SK-N-MC (cell line): ENCODE measurements at places on chromosomes 6 and 20.

DNA sequence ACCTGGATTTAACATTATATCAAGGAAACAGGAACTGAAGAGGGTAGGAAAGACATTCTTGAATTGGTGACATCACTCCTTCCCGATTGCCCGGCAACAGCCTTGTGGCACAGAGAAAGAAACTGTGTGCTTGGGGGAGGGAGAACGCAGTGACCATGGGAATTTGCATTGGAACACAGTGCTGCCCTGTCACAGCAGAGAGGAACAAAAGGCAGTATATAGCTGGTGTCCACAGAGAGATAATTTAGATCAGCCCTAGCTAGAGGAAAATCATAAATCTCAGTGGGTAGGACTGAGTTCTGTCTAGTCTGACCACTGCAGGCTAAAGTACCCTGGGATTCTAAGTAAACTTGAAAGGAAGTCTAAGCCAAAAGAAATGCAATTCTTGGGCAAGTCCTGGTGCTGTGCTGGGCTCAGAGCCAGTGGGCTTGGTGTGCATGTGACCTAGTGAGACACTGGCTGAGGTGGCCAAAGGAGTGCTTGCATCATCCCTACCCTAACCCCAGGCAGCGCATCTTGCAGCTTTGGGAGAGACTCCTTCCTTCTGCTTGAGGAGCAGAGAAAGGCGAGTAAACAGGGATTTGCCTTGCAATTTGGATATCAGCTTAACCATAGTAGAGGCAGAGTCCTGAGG lies 697.6 kb downstream of the HACE1 start:
- DNase-seq = no peak

GRCh38 chr20:42281801-42282200 lies 663.6 kb upstream of the CHD6 start:
- no peak for DNase-seq

DNA sequence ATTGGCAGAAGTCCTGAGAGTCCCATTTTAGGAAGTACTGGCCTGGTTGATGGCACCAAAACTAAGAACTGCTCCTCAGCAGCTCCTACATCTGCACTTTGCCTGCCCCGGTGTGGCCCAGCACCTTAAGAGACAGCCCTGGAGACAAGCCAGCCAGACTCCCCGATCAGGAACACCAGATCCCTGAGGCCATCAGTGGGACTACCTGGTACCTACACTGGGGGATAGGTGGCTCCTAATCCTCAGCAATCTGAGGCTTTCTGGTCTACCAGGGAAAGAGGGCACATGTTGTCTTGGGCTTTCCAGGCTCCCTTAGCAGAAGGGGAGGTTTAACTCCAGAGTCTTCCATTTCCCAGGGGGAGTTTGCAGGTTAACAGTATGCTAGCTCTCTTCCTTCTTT lies at the start of gene WFDC6:
Gene WFDC6 (minus strand): TSS at position 101 of the 400 bp plus-strand sequence. CDS start 75 bp downstream, at position 26.
- no peak for DNase-seq

- DNase-seq = peak; percentile 10
Measured at GRCh38 chr6:95133578-95133977, 443.8 kb upstream of the MANEA start.

- no peak for DNase-seq
Measured at GRCh38 chr20:19071446-19071725, 141.1 kb upstream of the SLC24A3 start.

GRCh38 chr6:11380549-11380948 lies 148.1 kb upstream of the NEDD9 start:
- no peak for DNase-seq

- DNase-seq = no peak
Measured at GRCh38 chr6:158545043-158545966, 14.6 kb upstream of the TMEM181 start.

GRCh38 chr6:93794166-93794565 lies 374.8 kb upstream of the EPHA7 start:
- DNase-seq = no peak

DNA sequence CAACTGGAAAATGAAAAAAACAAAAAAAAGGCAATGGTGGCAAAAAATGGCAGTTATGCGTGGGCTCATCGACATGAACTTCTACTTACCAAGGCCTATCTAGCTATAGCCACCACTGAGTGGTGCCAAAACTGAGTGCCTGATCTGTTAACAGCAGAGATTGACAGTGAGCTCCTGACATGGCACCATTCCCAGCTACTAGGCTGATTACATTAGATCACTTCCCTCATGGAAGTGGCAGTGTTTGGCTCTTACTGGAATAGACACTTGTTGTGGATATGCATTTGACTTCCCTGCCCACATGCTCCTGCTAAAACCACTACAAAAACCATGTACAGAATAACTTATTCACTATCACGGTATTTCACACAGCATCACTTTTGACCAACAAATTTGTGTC lies 216.1 kb upstream of the SGK1 start:
- DNase-seq = no peak

- DNase-seq = no peak
Measured at GRCh38 chr20:25672659-25673235, 23.9 kb downstream of the ZNF337 start.

- no peak for DNase-seq
Measured at GRCh38 chr6:35569011-35569461, 56.3 kb upstream of the TULP1 start.

- DNase-seq = no peak
Measured at GRCh38 chr20:61940976-61941720, 124.5 kb downstream of the TAF4 start.

- DNase-seq = no peak
Measured at GRCh38 chr6:89692256-89692655, 53.7 kb upstream of the LYRM2 start.

DNA sequence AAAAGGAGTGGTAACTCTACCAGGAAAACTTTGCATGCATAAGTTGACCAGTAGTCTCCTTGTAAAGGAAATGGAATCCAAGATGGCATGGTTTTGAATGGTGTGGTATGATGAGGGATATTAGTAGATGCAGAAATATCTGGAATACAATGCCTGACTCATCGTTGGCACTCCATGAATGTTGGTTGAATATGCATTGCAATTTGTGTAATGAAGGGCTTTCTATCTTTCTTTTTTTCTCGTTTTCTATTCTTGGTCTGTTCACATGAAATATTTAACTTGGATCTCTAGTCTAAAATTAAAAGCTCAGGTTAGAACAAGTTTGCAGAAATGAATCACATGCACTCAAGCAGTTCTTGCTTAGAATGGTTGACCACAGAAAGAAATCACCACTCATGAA lies 277.3 kb upstream of the PRND start:
- no peak for DNase-seq

DNA sequence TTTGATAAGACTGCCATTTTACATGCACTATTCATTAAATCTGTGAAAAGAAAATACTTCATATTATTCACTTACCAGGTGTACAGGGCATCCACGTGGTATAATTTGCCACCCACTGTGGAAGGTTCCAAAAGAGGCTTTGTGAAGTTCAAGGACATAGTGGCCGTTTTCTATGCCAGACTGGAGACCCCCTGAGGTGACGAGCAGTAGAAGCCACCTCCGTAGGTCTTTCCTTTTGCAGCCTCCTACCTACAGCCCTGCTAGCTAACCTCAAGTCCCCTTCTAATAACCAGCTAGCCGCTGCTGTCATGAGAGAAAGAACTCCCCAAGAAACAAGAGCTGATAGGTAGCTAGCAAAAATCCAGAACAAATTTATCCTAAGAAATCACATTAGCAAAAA lies 110.5 kb downstream of the ARHGAP18 start:
- DNase-seq = no peak

DNA sequence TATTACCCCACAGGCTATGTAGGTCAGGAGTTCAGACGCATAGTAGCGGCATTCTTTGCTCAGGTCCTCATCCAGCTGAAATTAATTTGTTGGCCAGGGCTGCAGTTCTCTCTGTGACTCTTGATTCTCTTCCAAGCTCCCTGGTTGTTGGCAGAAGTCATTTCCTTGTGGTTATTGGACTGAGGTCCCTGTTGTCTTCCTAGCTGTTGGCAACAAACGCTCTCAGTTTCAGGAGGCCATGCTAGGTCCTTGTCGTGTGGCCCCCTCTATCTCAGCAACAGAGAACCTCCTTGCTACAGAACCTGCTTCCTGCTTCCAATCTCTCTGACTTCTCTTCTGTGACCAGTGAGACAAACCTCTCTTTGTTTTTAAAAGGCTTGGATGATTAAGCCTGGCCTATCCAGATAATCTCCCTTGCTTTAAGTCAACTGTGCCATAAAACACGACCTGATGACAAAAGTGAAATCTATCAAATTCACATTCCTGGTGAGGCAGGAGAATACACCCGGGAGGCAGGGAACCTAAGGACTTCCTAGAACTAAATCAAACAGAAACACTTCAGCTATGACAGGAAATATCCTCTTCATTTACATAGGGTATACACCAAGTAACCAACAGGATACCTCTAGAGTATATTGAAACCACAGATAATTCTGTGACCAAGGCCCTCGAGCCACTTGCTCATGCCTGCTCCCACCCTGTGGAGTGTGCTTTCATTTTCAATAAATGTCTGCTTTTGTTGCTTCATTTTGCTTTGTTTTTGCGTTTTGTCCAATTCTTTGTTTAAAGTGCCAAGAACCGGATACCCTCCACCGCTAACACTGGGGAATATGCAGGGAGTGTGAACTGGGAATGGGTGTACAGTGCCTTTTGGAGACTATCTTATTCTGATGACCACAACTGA lies 196.0 kb downstream of the BTBD3 start:
- no peak for DNase-seq

DNA sequence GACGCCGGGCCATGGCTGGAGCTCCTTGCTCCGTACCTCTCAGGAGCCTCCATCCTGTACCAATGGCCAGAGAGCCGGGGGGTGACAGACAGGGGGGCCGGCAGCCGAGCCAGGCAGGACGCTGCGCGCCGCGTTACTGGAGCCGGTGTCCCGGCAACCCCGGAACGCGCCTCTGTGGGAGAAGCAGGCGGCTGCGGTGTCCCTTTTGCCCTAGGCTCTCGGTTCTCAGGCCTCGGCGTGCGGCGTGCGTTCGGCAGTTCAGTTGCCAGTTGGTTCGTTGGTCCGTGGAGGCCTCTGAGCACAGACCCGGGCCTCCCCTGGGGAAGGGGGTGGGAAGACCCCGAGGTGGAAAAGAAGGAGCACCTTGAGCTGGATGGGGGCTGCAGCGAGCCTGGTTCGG lies at the start of gene SPATS1:
Gene SPATS1 (plus strand): TSS at position 162 of the 400 bp plus-strand sequence. CDS start 446 bp downstream, outside the sequence.
- DNase-seq = no peak

DNA sequence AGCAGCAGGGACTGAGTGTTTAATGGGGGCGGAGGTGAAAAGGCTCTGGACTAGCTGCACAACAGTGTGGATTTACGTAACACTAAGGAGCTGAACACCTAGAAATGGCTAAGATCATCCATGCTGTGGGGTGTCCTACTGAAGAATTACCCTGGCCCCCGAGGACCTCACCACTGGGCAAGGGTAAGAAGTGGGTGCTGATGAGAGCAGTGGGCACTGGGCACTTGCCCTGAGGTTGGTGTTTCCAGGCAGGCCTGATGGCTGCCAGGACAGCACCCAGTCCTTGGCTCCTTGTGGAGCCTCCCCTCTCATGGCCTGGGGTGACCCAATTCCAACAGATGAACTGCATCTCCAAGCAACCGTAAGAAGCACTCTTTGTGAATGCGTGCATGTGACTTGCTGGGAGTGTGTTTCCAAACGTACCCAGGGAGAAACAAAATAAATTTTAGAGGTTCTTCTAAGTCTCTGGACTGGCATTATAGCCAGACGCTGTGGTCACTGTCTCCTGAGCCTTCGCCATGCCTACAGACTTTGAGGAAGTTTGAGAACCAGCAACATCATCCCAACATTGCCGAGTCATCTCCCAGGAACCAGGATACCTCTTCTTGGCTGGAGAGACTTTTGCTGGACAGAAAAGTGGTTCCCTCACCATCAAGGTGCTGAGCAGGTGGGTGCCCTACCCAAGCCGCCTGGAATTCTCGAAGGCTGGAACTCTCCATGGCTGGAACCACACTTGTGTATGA lies 245.9 kb downstream of the ERMARD start:
- DNase-seq = no peak
